ENCODE measurements at places on chromosomes 7 and 10. TPM values are rescaled to one million over a fixed set of nuclear protein-coding genes. Genes with fewer than 3 reads are reported as not detected.

The GNGT1 gene
- not detected for total RNA-seq

The TLX1 gene
- not detected for total RNA-seq

The VAX1 gene
- total RNA-seq = not detected

The FRMPD2 gene
- not detected for total RNA-seq

The DEPP1 gene
- total RNA-seq = 15.0 TPM

The SFRP4 gene
- total RNA-seq = not detected

The ZNF33A gene
- 9.9 TPM for total RNA-seq

The MGAM2 gene
- total RNA-seq = not detected
